ENCODE measurements at places on chromosomes 13 and 19. TPM values are rescaled to one million over a fixed set of nuclear protein-coding genes. Genes with fewer than 3 reads are reported as not detected.
A peak's percentile ranks its signal among the peaks of the same experiment; 100 is the strongest.

- peak; percentile 30 for DNase-seq
These were observed 866 bp upstream of the LMO7 start for GRCh38 chr13:75635101-75635827.

Gene PVR
- polyA plus RNA-seq: 18.4 TPM

DNA sequence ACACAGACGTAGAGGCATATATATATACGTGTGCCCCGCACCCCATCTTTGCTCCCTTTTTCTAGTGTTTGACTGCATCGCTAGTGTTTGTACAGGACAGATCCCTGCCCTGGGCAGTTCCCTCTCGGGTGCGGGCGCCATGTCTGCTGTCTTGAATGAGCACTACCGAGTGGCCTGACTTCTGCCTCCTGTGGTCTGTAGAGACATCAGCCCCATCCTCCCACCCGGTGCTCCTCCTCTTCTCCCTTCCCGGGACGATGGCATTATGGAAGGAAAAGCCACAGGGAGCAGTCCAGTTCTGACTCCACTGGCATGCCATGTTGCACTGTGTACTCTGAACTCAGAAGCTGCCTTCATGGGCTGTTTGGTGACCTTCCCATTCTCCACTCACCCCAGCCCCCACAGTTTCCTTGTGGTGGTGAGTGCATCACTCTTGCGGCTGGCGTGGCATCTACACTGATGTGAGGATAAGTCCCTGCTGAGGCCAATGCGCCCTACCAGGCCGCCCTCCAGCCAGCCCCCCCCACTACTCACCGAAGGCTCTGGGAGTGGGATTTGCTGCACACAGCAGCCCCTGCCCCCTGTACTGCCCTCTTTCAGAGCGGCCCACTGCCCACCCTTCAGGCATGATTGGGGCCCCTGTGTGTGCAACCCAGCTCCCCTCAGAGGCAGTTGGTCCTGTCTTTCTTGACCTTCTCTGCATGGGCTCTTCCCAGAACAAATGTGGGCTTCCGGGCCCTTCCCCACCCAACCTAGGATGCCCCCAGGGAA, 25.2 kb downstream of the TDRD12 start:
- no peak for DNase-seq

- peak; percentile 69 for DNase-seq
These were observed 37.1 kb upstream of the MEDAG start for GRCh38 chr13:30868799-30869470.

DNA sequence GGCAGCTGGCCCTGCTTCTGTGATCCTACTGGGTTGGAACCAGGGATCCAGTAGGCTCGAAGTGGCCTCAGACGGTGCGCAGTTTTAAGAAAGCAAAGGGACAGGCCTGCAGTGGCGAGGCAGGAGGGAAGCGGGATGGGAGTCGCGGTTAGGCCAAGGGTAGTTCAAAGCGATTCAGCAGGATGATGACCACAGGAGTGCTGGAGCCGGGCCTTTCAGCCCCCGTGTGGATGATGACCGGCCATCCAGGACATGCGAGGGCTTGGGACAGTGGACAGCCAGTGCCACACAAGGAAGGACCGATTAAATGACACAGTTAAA, 854 bp downstream of the RNASEH2B start:
- DNase-seq: peak; percentile 72

Gene MAP4K1
- polyA plus RNA-seq: 17.8 TPM

DNA sequence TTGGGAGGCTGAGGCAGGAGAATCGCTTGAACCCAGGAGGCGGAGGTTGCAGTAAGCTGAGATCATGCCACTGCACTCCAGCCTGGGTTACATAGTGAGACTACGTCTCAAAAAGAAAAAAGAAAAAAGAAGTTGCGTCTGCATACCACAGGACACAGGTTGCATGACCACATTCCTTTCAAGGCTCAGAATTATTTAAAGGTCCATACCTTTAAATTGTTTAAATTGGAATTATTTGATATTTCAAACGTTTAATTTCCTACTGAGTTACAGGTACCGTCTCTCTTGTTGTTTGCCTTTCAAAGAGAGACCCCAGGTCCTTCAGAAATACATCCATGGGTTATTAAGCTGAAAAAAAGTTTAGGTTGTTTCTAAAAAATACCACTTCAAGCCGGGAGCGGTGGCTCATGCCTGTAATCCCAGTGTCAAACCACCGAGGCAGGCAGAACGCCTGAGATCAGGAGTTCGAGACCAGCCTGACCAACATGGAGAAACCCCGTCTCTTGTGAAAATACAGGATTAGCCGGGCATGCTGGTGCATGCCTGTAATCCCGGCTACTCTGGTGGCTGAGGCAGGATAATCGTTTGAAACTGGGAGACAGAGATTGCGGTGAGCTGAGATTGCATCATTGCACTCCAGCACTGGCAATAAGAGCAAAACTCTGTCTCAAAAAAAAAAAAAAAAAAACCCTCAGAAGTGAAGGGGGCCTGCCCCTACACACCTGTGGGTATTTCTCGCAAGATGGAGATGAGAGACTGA, 18.6 kb downstream of the ZNF816 start:
- no peak for DNase-seq

Gene TEX29
- 0.39 TPM for polyA plus RNA-seq

Gene TSHZ3
- polyA plus RNA-seq: 15.8 TPM

- DNase-seq: peak; percentile 79
These were observed 156.8 kb downstream of the RGCC start for GRCh38 chr13:41613984-41614661.

Gene KLHL1
- not detected for polyA plus RNA-seq

Gene ALOX5AP
- polyA plus RNA-seq: 5.6 TPM

Gene ZNF554
- polyA plus RNA-seq: 4.5 TPM

Gene LIM2
- not detected for polyA plus RNA-seq

Gene LAIR2
- 0.41 TPM for polyA plus RNA-seq

Gene ZNF17
- 8.5 TPM for polyA plus RNA-seq

Measured in muscle of leg (tissue), 16 donors.